CD4-positive, CD25-positive, alpha-beta regulatory T cell (primary cell): ENCODE measurements at places on chromosomes 1 and 21. TPM values are rescaled to one million over a fixed set of nuclear protein-coding genes. Genes with fewer than 3 reads are reported as not detected.

The COL16A1 gene
- polyA plus RNA-seq = not detected

The CD52 gene
- polyA plus RNA-seq = 12,173 TPM

- no peak for DNase-seq
Observed at GRCh38 chr1:115842948-115843347, 2.0 kb upstream of the NHLH2 start.

DNA sequence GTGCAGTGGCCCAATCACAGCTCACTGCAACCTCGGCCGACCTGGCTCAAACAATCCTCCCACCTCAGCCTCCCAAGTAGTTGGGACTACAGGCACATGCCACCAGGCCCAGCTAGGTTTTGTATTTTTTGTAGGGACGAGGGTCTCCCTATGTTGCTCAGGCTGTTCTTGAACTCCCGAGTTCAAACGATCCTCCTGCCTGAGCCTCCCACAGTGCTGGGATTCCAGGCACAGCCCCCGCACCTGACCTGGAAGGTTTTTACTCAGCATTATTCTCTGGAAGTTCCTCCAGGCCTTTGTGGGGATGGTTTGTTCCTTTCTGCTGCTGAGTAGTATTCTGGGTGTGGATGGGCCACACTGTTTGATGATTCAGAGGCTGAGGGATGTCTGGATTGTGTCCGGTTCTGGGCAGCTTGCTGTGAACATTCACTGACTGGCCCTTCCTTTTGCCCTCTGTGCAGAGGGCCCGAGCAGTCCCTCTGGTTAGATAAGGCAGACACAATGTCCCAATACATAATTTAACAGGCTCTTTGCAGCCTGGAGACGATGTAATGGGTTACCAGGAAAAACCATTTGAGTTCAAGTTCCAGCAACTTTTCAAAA lies 6.0 kb upstream of the TRAPPC10 start:
- DNase-seq = no peak
